Stimulated activated CD8-positive, alpha-beta memory T cell treated with anti-CD3 and anti-CD28 coated beads, Interleukin-7, amount 100 ng/mL, for 1 hour (primary cell): ENCODE measurements at places on chromosomes 6 and 20.
A peak's percentile ranks its signal among the peaks of the same experiment; 100 is the strongest.

- peak; percentile 43 for DNase-seq
Observed at GRCh38 chr20:58179432-58180099, 48.9 kb downstream of the ANKRD60 start.

- no peak for DNase-seq
Observed at GRCh38 chr6:33151050-33151449, 41.2 kb downstream of the COL11A2 start.

GRCh38 chr20:59429396-59429795, 129.0 kb downstream of the EDN3 start:
- DNase-seq = no peak

DNA sequence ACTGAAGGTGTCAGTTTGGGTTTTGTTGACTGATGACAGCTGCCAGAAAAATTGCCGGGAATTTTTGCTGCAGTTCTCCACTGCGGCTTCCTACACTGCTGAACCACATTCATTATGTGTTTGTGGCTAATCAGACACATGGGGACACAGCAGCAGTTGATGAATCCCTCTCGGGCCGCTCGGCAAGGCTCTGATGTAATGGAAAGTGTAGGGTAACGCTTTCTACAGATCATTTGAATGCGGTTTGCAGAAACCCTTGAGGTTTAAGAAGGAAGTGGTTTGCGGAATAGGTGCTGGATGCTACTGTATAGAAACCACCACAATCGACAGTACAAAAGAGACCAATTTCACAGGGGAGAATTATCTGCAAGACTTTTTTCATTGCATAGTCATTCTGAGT, 138.7 kb upstream of the SASH1 start:
- peak; percentile 1 for DNase-seq
